Placental pericyte (primary cell): ENCODE measurements at places on chromosomes 1 and 21. TPM values are rescaled to one million over a fixed set of nuclear protein-coding genes. Genes with fewer than 3 reads are reported as not detected.

The NBPF1 gene
- 31.9 and 164 TPM in 2 replicates for total RNA-seq

The ESRRG gene
- under 0.01 TPM in 1 of 2 replicates, not detected in the other for total RNA-seq

The SLC6A9 gene
- 7.7 and 70.0 TPM in 2 replicates for total RNA-seq

The EPS8L3 gene
- total RNA-seq, result not detected in 2 replicates

The RGS13 gene
- total RNA-seq, result not detected in 2 replicates

The GPR52 gene
- 1.3 and 3.1 TPM in 2 replicates for total RNA-seq

The NCF2 gene
- 0.14 TPM in 1 of 2 replicates, not detected in the other for total RNA-seq

The FCGR3B gene
- total RNA-seq, result not detected in 2 replicates

The TSPEAR gene
- not detected in 2 replicates for total RNA-seq

The LMNA gene
- total RNA-seq, result 571 and 1,162 TPM in 2 replicates

The AIRE gene
- total RNA-seq, result not detected in 2 replicates

The MYOG gene
- total RNA-seq, result not detected in 2 replicates

The PLA2G5 gene
- not detected in 2 replicates for total RNA-seq

The FAM131C gene
- total RNA-seq, result 0.14 TPM in 1 of 2 replicates, not detected in the other

The LEMD1 gene
- total RNA-seq, result not detected in 2 replicates

The PTPRF gene
- 125 and 132 TPM in 2 replicates for total RNA-seq

The MAN1C1 gene
- total RNA-seq, result 0.14 and 1.3 TPM in 2 replicates

The ADAR gene
- total RNA-seq, result 103 and 143 TPM in 2 replicates

The FCRL1 gene
- total RNA-seq, result not detected in 2 replicates

The ZYG11B gene
- 21.9 and 60.0 TPM in 2 replicates for total RNA-seq

The RGSL1 gene
- total RNA-seq, result not detected in 2 replicates

The CRYZL1 gene
- total RNA-seq, result 18.9 and 24.5 TPM in 2 replicates

The OR2L5 gene
- total RNA-seq, result not detected in 2 replicates

The RGS16 gene
- total RNA-seq, result 0.14 and 2.4 TPM in 2 replicates

The MFSD2A gene
- 11.9 and 25.2 TPM in 2 replicates for total RNA-seq

The SLC9C2 gene
- total RNA-seq, result under 0.01 TPM in 1 of 2 replicates, not detected in the other

The TMEM50A gene
- 89.9 and 107 TPM in 2 replicates for total RNA-seq

The ZMYND12 gene
- total RNA-seq, result 0.14 and 0.66 TPM in 2 replicates

The GPR37L1 gene
- under 0.01 and 0.22 TPM in 2 replicates for total RNA-seq
